ENCODE measurements at places on chromosomes 1 and 21.

- no peak for DNase-seq
Observed at GRCh38 chr1:234893359-234893724, 235.3 kb downstream of the TOMM20 start.

DNA sequence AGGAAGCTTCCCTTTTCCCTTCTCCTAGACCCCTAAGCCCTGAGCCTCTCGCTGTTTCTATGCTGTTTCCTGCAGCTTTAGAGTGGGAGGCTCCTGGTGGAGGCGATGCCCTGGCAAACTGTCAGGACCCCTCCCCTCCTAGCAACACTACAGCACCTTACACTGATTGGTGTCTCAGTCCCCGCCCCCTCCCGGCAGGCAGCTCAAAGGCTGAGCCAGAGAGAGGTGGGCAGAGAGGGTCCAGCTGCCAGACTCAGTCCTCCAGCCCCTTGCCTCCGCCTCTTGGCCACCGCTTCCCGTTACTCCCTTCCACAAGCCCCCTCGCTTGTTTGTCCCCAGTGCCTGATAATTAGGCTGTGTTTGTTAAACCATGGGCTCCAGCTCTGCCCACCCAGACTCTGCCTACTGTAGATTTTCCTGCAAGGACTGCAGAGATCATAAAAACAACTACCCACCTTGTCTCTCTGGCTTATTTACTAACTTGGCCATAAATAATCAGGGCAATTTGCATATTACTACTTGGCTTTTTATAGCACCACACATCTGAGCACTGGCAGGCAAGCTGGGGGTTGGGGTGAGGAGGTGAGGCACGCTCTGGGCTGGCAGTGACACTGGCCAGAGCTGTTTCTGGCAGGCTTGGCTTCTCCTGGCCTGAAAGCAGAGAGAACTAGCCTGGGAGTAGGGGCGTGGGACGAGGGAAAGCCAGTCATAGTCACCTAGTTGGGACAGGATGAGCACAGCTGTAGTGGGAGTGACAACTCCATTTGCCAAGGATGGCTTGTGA is 107.5 kb downstream of the CSMD2 start:
- DNase-seq, result no peak

GRCh38 chr1:165367375-165367993 is 11.0 kb upstream of the LMX1A start:
- DNase-seq, result peak; percentile 72

DNA sequence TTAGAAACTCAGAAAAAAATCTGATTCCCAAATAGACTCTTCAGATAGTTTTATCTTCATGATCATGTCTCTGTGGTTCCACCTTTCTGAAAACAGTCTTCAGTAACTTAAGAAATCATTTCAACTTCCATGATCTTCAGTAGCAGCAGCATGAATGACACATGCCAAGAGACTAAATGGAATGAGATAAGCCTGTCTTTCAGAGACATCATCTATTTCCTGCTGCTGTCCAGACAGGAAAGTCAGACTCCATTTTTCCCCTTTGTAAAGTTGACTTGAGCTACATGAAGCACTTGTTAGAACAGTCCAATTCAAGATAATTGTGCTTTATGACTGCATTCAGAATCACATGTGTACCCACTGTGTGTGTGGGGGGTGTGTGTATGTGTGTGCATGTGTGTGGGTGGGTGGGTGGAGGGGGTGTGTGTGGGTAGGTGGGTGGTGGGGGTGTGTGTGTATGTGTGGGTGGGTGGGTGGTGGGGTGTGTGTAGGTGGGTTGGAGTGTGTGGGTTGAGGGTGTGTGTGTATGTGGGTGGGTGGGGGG is 58.8 kb downstream of the CLIC4 start:
- DNase-seq, result peak; percentile 6

DNA sequence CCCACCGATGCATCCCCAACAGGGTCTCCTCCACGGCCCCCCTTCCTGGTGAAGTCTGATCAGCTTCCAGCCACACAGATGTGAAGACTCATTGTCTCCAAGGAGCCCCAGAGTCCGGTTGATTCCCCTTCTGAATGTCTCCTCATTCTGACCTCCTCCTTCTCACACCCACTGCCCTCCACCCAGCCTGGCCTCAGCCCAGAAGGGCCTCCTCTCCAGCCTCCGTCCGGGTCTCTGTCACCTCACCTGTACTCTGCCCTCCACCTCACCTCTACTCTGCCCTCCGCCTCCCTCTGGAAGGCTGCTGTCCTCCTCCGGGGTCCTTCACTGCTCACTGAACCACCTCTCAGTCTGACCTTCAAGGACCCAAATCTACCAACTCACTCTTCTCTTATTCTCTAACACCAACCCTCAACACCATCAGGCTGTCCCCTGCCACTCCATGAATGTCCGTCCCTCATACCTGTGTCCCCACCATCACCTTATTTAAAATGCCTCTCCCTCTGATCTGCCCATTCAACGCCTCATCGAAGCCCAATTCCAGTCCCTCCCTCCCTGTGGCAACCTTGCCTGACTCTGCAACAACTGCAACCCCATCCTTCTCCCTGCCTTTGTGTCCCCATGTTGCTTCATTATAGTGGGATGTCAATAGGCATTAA is 201.2 kb downstream of the TOMM20 start:
- no peak for DNase-seq

- no peak for DNase-seq
Observed at GRCh38 chr1:71916894-71917293, 365.4 kb downstream of the NEGR1 start.

GRCh38 chr1:15735304-15736037 is 587 bp upstream of the SLC25A34 start:
- no peak for DNase-seq

DNA sequence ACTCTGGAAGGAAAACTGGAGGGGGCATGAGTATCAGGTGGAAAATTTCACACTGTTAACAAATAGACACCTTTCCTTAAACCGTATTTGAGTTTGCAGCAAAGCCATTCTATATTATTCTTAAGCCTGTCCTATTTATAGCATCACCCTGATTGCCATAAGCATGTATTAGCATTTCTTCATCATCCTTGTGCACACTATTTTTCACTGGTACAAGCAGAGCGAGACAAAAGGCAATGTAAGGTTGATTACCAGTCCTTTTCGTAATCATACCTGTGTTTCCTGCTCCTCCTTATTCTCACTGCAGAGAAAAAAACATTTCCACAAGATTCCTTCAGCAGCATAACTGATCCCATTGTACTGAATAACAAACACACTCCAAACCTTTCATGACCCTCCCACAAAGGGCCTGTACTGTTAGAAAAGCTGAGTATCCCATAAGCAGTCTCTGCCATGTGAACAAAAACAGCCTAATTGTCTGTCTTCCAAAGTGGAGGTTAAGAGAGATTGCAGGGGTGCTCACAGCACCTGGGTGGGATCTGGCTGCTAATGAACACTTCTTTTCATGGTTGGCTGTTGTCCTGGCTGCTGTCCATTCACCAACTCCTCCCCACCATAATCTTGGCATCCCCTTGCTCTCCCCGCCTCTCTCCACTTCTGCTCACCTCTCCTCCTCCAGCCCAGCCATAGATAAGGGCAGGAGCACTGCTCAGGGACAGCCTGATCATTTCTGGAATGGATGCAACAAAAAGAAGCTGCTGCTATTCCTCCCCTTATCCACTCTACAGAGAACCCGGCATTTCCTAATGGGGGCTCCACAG is 30.4 kb downstream of the VTCN1 start:
- DNase-seq, result no peak

DNA sequence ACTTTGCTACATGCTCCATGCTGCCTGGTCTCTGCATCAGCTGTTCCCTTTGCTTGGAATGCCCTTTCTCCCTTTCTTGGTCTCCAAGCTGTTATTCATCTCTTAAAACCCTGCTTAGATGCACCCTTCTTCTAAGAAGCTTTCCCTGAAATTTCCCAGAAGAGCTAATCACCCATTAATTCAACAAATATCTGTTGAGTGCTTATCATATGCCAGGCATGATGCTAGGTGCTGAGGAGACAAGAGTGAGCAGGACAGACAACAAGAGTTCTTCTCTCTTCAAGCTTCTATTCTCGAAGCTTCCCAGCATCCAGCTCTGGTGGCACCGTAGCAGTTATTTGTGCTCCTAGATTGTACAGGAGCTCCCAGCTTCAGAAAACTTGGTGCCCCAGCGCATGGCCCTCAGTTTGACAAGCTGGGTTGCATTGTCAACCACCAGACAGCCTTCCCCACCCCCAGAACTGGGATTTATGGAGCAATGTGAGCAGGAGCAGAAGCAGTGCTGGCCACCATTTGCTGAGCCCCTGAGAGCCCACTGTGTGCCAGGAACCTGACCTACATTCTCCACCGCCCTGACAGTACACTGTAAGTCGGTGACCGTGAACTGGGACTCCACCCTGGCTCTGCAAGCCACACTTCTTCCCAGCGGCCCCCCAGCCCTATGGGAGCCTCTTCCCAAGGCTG is 68.0 kb upstream of the ACOT11 start:
- no peak for DNase-seq

DNA sequence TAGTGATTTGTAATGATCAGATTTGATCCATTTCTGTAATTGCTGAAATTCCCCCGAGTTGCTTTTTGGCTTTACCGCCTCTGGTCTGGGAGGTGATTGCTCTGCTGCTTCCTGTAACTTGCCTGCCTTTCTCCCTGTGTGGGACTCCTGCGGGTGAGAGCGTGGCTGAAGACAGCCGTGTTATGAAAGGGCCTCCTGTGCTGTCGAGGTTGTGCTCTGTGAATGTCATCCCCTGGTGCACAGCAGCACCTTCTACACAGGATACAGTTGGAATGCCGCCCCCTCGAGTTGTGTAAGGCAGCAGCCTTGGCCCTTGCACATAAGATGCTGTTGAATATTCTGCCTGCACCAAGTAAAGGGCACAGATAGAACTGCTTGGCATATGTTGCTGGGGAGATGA is 5.9 kb downstream of the SOD1 start:
- no peak for DNase-seq

Data from activated CD4-positive, alpha-beta T cell treated with anti-CD3 and anti-CD28 coated beads, Interleukin-2, amount 50 U/mL, for 4 hours (primary cell).